Stimulated activated CD8-positive, alpha-beta memory T cell treated with anti-CD3 and anti-CD28 coated beads, Interleukin-15, amount 100 ng/mL, for 48 hours (primary cell): ENCODE measurements at places on chromosomes 5 and 9.

DNA sequence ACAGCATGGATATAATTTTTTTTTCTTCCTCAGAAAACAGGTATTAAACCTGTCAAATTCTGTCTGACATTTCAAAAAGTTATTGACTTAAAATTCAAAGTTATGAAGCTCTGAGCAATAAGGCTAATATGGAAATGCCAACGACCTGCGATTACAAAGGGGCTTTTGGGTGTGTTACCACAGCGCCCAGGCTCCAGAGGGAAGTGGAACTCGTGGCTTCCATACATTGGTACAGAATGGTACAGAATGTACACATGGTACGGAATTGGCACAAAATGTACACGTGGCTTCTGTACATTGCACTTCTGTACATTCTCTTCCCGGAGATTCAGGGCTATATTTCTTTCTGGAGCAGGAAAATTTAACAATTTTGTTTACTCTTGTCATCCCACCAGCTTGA, 225.1 kb upstream of the TBCA start:
- DNase-seq, result no peak

DNA sequence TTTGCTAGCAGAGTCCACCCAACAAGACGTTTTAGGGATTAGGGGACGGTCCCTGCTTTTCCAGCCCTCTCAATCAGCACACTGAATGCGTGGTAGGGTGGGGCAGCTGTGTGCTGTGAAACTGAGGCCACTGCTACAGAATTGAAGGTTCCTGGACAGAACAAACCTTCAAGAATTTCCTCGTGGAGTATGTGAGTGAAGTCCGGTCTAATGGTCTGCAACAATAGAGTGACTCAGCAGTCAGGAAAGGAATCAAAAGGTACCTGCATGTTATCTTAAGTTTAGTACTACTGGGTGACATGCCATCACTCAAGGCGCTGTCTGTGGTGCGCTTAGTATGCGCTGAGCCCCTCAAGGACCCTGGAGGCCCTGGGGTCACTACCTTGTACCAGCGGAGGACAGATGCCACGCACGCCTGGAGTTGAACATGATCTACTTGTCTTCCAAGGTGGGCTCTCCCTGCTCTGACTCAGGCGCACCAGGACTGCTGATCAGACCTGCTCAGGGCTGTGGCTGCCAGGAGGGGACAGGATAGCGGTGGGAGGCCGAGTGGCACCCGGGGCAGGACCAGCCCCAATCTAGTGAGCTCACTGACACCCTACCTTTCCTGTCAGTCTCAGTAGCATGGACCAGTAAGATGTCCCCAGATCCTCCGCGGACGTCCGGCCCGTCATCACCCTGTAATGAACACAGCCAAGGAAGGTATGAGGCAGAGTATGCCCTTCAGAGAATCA, 50.5 kb downstream of the PRRT1B start:
- no peak for DNase-seq

GRCh38 chr9:107907715-107908114, 418.1 kb upstream of the KLF4 start:
- DNase-seq, result no peak

- DNase-seq, result no peak
Measured at GRCh38 chr5:345404-346195, 24.1 kb downstream of the AHRR start.

DNA sequence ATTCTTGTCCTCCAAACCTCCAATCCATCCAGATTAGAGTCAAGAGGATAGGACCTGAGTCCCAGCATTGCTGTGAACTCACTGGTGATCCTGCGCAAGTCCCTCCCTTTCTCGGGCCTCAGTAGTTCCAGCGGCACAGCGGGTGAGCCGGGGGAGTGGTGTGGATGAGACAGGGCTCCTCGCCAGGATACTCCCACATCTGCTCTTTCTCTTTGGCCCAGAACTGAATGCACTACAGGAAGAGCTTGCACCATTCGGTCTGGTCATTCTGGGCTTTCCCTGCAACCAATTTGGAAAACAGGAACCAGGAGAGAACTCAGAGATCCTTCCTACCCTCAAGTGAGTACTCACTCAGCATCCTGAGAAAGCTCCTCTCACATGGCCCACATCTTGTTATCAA, 6.3 kb downstream of the GPX3 start:
- no peak for DNase-seq

- no peak for DNase-seq
Measured at GRCh38 chr5:136012041-136012804, 16.6 kb upstream of the TGFBI start.

- DNase-seq, result no peak
Measured at GRCh38 chr5:143373076-143373475, 30.4 kb downstream of the NR3C1 start.
